ENCODE measurements at places on chromosomes 5 and 9.

DNA sequence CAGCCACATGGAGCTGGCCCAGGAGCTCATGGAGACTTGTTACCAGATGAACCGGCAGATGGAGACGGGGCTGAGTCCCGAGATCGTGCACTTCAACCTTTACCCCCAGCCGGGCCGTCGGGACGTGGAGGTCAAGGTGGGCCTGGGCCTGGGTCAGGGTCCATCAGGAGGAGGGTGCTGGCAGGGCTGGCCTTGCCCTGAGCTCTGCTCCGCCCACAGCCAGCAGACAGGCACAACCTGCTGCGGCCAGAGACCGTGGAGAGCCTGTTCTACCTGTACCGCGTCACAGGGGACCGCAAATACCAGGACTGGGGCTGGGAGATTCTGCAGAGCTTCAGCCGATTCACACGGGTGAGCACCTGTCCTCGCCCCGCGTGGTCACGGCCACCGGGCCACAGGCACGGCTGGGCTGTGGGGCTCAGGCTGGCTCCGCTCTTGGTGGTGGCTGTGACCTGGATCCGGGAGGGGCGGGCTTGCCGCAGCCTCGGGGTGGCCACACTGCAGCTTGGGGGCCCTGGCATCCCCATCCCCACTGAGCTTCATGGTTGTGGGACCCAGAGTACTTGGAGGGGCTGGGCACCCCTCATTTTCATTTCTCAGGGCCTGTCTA, 7.1 kb downstream of the DPP7 start:
- no peak for DNase-seq

DNA sequence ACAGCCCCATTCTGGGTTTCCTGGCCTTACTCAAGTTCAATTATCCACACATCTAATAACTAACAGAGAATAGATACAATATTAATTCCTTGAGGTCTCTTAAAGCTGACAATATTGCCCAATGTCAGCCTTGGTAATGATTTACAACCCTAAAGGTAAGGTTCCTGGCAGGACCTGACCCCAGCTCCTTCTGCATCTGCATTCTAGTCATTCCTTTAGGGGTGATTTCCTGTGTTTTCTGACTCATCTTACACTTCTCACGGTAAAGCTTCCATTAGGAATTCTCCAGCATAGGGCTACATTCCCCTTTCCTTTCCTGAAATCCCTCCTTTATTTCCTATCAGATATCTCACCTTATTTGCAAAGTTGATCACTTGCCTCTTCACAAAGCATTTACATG, 9.3 kb downstream of the HAVCR1 start:
- DNase-seq: no peak

- no peak for DNase-seq
These were observed 112.4 kb upstream of the SPATA31D4 start for GRCh38 chr9:81815781-81816180.

DNA sequence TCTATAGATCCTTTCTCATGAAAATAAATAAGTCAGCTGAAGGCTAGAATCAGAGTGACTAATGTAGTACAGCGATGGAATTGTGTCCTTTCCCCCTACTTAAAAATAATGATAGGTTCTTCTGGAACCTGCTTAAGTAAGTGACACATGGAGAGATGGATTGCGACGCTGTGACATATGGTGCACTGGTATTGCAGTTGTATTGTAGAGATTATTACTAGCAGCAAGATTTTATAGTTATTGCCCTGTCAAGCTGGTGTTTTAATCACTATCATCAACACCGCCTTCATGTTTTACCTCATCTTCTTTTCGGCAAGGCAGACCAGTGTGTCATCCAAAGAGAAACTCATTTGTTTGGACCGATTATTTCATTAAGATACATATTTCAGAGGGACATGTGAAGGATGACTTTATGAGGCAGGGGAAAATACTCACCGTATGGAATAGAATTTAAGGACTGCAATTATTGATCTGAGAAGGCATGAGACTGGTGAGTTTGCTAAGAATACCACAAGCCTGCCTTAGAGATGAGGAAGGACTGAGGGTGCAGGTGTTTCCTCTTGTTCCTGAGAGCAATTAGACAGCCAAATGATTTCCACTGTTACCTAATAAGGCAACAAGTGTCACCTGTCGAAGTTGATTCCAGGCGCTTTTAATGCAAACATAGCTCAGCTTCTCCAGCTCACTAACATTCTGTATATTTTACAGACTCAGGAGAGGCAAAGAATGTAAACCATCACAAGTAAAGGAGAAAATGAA, 1855.5 kb downstream of the MAT2B start:
- no peak for DNase-seq

- no peak for DNase-seq
These were observed 57.5 kb downstream of the RICTOR start for GRCh38 chr5:39016587-39017275.

DNA sequence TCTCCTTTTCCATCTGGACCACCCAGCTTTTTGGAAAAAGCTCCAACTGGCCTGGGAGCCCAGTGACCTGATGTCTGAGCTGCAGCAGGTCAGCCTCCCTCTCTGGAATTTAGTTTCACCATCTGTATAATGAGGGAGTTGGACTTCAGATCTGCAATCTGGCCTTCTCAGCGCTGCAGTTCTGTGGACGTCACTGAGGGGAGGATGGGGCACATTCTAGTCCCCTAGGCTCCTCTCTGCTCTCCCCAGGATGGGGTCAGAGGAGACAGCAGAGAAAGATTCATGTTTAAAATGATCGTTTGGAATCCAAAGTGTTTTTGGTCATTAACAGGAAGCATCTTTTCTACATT, 10.2 kb downstream of the OR13J1 start:
- no peak for DNase-seq

DNA sequence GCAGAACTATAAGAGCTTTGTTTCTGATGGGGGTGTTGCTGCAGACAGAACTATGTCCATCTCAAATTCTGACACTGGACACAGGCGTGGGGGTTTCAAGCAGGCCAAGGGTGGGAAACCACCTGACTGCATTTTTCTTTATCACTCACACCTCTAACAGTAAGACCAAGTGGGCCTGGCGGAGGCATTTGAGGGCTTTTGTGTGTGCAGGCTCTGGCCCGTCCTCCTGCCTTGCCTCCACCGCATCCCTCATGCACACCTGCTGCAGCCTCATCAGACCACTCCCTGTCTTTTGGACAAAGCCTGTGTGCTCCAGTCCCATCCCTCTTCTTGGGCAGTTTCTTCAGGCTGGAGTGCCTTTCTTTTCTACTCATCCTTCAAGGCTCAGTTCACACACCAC, 7.9 kb downstream of the OR13J1 start:
- DNase-seq: no peak

DNA sequence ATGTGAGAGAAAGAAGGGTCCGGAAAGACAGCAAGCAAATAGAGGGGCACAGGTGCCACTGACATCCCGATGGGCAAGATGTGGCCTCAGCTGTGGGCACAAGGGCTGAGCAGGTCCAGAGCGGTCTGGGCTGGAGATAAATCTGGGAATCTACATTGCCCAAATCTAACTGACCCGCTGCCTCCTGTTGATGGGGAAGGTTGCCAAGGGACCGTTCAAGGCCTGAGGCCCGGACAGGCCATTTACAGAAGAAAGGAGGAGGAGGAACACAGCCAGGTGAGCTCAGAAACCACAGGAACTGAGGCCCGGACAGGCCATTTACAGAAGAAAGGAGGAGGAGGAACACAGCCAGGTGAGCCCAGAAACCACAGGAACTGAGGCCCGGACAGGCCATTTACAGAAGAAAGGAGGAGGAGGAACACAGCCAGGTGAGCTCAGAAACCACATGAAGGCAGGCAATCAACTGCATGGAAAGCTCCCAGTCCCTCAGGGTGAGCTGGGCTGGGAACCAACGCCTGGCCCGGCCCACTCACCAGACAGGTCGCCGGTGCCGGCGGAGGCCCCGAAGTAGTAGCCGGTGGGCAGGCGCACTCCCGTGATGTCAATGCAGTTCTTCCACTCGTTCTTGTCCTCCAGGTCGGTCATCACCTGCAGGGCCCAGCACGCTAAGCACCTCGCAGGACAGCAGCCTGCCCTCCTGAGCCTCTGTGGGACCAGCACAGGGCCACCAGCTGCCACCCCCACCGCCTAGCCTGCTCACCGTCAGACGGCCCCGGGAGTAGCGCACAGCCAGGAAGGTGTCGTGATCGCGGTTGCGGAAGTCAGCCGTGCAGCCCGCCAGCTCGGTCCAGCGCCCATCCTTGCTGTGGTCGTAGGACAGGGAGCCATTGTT, 14.6 kb downstream of the LMAN2 start:
- no peak for DNase-seq

- DNase-seq: no peak
These were observed 40.1 kb upstream of the PLPP6 start for GRCh38 chr9:4622016-4622415.

GRCh38 chr5:158320178-158320674, 461.3 kb upstream of the CLINT1 start:
- DNase-seq: no peak

DNA sequence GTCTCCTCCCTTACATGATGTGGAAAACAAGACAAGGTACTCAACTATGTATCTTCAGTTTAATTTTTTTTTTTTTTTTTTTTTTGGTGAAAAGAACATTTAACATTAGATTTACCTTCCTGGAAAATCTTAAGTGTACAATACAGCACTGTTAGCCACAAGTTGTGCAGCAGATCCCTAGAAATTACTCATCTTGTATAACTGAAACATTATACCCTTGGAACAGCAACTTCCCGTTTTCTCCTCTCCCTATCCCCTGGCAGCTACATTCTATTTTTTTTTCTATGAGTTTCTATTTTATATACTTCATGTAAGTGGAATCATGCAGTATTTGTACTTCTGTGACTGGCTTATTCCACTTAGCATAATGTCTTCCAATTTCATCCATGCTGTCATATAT, 421.9 kb upstream of the FTMT start:
- no peak for DNase-seq

Data from GM06990 (cell line).